ENCODE measurements at places on chromosomes 2 and 18.

- DNase-seq, result no peak
Observed at GRCh38 chr2:97805776-97806175, 92.4 kb downstream of the ZAP70 start.

DNA sequence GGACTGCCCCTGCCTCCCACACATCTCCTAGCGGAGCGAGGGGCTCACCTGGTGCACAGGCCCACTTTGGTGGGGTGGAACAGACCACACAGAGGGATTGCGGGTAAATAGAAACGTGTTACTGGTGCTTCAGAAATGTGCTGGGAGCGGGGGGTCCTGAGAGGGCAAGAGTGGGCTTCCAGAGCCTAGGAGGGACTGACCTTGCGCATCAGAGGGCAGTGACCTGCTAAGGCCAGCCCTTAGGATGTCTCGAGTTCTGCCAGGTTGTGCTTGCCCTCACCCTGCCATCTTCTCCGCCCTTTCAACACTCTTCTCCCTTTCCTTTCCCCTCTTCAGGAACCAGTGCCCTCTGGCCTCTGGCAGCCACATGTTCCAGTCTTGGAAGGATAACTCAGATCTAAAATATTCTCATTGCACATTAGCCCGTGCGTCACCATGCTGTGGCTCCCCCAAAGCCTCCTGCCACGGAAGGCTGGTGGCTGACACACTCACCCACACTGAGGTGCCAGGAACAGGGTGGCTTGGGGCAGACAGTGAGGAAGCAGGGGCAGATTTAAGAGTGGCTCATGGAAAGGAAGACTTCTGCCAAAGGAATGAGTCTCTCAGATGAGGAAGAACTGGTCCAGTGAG, 89.6 kb downstream of the MCFD2 start:
- DNase-seq, result no peak

DNA sequence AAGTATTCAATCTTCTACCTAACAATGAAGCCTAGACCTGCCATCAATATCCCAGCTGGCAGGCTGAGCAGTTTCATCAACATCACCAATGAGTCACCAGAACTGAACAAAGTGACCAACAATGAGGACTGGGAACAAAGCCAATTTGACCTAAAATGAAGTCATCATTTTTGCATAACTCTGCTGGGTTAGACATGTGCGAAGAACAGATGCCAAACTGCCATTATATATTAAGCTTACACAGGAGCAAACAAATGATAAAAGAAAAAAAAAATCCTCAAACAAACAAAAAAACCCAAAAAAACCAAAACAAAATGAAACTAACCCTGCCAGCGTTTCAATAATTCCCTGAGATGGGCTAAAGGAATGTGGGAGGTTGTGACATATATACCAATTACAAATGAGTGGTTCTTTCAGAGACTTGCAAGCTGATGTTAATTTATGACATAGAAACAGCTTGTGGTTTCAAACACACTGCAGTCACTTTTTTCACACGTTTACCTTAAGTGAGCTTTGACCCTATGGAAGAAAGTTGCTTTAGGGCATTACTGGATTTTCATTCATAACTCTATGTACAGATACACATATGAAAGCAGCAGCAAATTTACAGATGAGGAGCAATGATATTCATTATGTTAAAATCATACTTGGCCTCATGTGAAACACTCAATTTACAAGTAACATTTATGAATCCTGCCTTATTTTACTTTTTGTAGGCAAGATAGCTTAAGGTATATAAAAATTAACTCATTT, 56.9 kb upstream of the CCDC141 start:
- peak; percentile 80 for DNase-seq

GRCh38 chr2:190098851-190099250, 36.3 kb upstream of the MSTN start:
- no peak for DNase-seq

DNA sequence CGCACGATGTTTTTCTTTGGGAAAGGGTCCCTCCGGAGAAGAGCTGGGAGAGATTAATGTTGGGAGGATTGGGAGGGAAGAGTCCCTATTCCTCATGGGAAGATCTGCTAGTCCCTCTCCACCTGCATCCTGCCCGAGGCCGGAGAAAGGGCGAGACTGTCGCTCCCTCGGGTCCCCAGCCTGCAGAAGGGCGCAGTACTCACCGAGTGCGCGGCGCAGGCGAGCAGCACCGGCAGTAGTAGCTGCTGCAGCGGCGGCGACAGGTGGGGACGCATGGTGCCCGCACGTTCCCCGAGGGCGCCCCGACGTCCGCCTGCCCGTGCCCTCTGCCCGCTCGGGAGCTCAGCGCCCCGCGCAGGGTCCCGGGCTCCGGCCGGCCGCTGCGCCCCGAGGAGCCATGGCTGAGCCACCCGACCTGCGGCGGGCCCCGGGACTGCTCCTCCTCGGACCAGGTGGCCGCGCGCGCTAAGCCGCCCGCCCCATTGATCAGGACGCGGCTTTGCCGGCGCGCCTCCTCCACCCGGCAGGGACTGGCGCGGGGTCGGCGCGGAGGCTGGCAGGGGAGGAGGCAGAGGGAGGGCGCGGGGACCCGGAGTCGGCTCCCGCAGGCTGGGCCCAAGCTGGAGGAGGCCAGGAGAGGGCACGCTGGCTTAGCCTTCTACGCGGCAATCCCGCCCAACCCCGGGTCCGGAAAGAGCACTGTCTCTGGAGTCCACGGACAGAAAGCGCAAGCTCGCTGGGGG, at the start of gene SCTR:
SCTR (minus strand) TSS at position 532 of the 743 bp plus-strand sequence; CDS start at position 275, 257 bp downstream.
- DNase-seq, result no peak

DNA sequence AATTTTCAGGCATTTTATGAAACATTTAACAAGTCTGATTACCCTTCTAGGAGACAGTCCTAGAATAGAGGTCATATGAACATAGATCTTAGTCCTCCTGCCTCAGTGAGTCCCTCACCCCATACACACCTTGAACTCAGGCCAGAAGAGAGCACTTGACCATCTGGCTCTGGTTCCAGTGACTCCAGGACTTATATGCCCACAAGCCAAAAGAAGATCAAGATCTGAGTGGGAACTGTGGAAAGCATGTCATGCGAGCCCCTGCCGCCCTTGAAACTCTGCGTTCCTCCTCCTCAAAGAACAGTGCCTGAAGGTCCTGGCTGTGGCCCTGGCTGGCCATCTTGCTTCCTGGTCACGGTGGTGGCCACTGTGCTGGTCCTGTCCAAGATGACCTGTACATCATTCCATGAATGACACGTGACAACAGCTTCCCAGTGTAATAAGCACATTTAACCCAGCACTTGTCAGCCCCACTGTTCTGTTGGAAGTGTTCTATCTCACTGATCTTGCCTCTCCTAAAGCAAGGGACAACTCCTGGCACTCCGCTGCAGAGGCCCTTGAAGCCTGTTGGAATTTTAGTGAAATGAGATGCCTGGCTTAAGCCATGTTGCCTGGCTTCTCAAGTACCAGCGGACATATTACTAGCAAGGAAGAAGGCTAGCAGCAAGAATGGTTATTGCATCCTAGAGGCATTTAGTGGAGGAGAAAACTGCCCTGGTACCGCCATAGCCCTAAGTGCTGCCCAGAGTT, 17.6 kb downstream of the TTC32 start:
- DNase-seq, result no peak

GRCh38 chr2:3126911-3127621, 250.6 kb downstream of the EIPR1 start:
- DNase-seq, result no peak

DNA sequence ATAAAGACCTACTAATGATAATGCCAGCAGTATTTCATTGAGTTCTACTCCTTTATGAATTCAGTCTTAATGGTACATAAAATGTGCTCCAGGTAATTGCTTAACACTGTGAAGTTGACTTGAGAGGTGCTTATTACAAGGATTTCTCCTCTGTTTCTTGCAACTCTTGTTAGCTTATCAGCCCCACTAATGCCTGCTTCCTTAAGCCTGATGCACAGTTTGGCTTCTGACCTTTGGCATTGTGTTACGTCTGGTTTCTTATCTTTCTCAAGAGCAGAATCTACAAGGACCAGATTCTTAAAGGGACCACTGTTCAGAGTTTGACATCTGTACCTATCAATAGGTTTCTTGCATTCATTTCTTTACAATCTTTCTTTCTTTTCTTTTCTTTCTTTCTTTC, 223.9 kb upstream of the CWC22 start:
- DNase-seq, result no peak

DNA sequence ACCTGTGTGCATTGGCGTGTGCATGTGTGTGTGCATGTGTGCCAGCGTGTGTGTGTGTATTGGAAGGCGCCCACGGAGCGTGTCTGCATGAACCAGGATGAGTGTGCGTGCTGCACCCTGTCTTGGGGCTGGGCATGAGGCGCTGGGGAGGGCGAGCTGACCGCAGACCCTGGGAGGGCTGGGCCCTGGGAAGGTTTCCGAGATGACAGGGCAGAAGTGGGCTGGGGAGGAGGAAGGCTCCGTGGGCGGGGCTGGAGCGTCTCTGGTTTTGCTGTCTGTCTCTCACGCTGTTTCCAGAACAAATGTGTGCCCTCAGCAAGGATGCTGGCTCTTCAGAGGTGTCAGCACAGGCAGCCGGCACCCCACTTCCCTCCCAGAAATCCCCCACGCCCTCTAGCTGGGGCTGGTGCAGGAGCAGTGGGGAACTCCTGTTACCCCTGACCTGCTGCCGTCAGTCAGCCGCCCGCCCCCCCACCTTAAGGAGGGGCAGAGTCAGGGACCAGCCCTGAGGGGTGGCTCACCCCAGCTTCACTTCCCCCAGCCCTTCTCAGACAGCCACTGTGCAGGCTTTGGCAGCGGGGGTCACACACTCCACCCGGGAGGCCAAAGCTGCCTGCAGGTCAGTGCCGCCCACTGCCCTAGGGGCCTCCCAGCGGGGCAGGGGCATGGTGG, at the start of gene GPR35:
GPR35 (plus strand) TSS at position 531 of the 672 bp plus-strand sequence. CDS start 4,473 bp downstream, outside the sequence.
- no peak for DNase-seq

- DNase-seq, result no peak
Observed at GRCh38 chr2:105781274-105781978, 36.7 kb downstream of the NCK2 start.

- DNase-seq, result no peak
Observed at GRCh38 chr2:235406430-235406829, 87.4 kb upstream of the AGAP1 start.

- DNase-seq, result no peak
Observed at GRCh38 chr18:75127143-75128021, 81.6 kb downstream of the PTGR3 start.

- peak; percentile 78 for DNase-seq
Observed at GRCh38 chr18:4636967-4637366, 181.9 kb upstream of the DLGAP1 start.

GRCh38 chr18:36933552-36933951, 104.6 kb downstream of the KIAA1328 start:
- no peak for DNase-seq
